ENCODE measurements at places on chromosomes 7 and 10. TPM values are rescaled to one million over a fixed set of nuclear protein-coding genes. Genes with fewer than 3 reads are reported as not detected.

PRR15 gene
- total RNA-seq = 3.8 TPM

RTKN2 gene
- 0.95 TPM for total RNA-seq

SMKR1 gene
- 10.1 TPM for total RNA-seq

TFEC gene
- total RNA-seq = not detected

SORCS1 gene
- total RNA-seq = not detected
